Activated naive CD4-positive, alpha-beta T cell (primary cell): ENCODE measurements at places on chromosomes 2 and 18.

DNA sequence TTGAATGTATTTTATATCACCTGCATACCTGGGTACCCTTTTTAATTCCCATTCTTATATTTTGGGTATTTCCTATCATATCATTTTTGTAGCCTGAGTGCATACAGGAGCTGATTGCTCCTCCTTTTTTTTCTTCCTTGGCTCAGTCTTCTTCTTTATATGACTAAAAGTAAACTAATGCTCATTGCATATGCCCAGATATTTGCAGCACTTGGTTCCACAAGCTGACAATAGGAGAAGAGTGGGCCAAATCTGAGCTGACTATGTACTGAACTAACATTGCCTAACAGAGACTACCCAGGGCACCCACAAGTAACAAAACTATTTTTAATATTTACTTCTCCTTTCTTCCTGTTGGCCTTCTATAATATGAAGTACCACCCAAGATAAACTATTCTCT is 131.7 kb upstream of the SPOPL start:
- DNase-seq = no peak

GRCh38 chr2:23322567-23323197 is 62.3 kb upstream of the KLHL29 start:
- no peak for DNase-seq

GRCh38 chr2:241391892-241392665 is 36.0 kb downstream of the FARP2 start:
- no peak for DNase-seq

- no peak for DNase-seq
Observed at GRCh38 chr2:165408186-165408585, 61.3 kb upstream of the CSRNP3 start.

- DNase-seq = no peak
Observed at GRCh38 chr2:96927405-96928171, 57.7 kb upstream of the SEMA4C start.

DNA sequence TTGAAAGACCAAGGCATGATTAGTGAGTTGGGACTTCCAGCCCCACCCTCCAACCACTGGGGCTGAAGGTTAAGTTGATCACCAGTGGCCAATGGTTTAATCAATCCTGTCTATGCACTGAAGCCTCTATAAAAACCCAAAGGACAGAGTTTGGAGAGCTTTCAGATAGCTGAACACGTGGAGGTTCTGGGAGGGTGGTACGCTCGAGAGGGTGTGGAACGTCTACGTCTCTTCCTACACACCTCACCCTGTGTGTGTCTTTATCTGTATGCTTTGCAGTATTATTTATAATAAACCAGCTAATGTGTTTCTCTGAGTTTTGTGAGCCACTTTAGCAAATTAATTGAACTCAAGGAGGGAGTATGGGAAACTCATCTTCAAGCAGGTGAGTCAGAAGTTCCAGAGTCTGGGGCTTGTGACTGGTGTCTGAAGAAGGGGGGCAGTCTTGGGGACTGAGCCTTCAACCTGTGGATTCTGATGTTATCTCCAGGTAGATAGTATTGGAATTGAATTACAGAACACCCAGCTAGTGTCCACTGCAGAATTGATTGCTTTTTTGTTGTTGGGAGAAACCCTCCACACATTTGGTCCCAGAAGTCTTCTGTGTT is 20.3 kb downstream of the ACTR3 start:
- DNase-seq = no peak

DNA sequence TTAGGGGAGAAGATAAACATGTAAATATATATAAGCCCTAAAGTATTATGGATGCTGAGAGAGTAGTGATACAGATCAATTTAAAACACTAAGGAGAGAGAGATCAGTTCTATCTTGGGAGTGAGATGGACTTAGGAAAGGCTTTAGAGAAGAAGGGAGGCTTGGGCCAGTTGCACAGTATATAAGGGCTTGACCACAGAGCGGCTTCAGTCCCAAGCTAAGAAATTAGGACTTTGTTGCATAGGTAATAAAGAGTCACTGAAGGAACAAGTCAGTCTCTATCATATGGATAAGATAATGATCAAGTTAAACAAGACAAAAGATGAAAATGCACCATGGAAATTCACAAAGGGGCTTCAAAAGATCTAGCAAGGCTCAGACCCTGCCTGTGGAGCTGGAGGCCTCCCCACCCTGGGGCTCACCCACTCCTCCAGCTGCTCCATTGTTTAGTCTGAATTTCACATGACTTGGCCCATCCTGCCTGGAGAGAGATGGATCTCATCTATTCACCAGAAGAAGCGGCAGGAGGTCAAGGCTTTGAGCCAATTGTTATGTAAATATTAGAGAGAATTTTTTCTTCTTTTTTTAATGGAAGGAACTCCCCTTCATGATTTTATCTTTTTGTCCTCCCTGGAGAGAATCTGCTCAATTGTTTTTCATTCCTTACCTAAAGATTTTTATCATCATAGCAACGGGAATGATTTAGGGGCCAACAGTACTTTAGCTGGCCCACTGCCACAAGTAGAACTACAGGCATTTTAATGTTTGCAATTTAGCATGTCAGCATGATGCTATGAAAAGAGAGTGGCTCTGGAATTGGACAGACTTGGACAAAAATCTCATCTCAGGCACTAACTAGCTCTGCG is 44.0 kb downstream of the GYPC start:
- DNase-seq = no peak

DNA sequence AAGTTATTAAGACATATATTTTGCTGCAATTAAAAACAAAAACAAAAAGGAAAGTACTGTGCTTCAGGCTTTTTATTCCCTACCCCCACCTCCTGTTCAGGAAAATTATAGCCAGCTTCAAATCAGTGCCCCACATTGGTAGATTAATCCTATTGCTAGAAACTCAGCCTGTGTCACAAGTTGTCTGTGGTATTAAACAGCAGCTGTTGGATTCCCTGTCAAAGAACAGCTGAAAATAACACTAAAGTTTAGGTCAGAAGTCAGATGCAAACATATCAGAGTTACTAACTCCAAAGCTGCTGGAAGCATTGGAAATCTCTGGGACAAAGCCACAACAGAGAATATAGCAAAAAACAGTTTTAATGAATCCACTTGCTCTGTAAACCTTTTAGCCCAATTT is 818 bp upstream of the CCDC141 start:
- DNase-seq = no peak

DNA sequence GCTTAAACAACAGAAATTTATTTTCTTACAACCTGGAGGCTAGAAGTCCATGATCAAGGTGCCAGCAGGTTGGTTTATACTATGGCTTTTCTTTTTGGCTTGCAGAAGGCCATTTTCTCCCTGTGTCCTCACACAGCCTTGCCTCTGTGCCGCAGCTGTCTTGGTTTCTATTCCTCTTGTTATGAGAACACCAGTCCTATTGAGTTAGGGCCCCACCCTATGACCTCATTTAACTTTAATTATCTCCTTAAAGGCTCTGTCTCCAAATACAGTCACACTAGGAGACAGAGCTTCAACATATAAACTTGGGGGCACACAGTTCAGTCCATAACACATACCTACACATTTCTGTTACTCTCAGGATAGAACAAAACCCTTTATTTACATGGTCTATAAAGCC is 17.3 kb upstream of the RHOB start:
- DNase-seq = no peak

DNA sequence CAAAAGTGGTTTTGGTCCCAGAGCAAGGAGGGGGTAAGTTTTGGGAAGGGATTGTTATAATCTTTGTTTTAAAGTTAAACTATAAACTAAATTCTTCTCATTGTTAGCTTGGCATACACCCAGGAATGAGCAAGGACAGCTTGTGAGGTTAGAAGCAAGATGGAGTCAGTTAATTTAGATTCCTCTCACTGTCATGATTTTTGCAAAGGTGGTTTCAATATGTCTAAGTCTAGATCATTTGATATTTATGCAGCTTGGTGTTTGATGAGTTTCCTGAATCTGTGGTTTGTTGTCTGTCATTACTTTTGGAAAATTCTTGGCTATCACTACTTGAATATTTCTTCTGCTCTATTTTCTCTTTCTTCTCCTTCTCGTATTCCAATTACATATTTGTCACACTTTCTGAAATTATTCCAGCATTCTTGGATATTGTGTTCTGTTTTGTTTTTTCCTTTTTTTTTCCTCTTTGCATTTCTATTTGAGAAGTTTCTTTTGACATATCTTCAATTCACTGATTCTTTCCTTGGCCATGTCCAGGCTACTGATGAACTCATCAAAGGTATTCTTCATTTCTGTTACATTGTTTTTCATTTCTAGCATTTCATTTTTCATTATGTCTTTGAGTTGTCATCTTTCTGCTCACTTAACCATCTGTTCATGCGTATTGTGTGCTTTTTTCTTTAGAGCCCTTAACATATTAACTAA is 5.1 kb downstream of the SP140 start:
- no peak for DNase-seq

DNA sequence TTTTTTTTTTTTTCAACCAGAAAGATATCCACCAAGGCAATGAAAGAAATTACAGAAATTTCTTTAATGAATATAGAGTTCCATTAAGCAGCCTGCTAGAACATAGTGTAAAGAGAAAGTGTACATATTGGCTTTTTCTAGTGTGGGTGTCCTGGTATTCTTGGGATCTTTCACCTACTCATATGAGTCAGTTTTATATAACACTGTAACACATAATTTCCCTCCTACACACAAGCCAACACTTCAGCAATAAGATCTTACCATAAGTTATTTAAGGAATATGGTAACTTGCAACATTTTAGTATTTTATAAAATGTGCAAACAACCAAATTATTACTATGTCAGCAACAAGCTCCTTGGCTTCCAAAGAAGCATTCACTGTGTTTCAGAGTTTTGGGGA is 59.9 kb downstream of the ZRANB3 start:
- DNase-seq = no peak

GRCh38 chr2:96878171-96878570 is 8.3 kb upstream of the SEMA4C start:
- no peak for DNase-seq

DNA sequence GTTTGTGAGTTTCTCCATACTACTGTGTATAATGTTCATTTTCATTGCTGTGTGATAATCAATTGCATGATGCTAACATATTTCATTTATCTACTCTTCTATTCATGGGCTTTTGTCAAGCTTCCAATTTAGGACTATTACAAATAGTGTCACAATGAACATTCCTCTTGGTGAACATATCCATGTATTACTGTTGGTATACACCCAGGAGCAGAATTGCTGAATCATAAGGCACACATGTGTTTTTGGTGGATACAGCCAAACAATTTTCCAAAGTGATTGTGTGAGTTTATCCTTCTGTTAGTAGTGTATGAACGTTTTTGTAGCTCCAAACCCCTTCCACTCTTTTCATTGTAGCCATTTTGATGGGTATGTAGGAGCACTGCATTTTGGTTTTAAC is 101.6 kb upstream of the COPS8 start:
- DNase-seq = no peak

DNA sequence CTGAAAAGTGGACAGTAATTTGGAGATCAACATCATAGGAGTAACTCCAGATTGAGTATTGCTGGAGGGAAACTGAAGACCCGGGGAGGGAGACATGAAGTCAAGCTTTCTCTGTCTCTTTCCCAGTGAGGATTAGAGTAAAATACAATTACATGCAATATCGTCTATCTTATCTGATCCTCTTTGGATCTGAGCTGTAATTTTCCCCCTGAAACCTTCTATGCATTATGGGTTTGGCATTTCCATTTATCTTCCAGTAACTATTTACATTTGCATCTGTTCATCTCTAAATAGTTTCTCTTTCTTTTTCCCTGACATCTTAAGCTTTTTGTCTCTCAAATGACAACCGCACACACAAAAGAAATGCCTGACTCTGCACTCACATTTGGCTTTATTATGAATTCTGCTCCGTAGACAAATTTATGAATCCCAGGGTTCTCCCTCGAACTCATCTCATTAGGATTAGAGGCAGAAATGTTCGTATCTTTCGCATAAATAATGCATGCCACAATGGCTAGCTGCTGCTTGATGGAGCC is 113.1 kb downstream of the SPP2 start:
- DNase-seq = no peak

DNA sequence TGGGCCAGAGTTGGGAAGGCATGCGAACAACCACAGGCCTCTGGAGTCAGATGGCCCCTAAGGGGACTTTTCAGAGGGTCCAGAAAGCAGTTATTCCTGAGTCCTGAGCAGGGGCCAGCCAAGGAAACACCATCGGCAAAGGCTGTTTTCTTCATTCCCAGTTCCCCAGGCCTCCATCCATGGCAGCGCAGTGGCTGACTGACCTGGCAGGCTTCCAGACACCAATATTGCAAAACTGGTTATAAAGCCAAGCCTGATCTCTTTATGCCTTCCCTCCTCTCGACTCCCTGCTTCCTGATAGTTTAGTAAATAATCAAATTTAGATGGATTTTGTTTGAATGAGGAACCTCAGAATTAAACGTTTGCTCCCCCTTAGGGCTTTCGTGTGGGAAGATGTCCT is 133.4 kb upstream of the ITGA6 start:
- DNase-seq = no peak

DNA sequence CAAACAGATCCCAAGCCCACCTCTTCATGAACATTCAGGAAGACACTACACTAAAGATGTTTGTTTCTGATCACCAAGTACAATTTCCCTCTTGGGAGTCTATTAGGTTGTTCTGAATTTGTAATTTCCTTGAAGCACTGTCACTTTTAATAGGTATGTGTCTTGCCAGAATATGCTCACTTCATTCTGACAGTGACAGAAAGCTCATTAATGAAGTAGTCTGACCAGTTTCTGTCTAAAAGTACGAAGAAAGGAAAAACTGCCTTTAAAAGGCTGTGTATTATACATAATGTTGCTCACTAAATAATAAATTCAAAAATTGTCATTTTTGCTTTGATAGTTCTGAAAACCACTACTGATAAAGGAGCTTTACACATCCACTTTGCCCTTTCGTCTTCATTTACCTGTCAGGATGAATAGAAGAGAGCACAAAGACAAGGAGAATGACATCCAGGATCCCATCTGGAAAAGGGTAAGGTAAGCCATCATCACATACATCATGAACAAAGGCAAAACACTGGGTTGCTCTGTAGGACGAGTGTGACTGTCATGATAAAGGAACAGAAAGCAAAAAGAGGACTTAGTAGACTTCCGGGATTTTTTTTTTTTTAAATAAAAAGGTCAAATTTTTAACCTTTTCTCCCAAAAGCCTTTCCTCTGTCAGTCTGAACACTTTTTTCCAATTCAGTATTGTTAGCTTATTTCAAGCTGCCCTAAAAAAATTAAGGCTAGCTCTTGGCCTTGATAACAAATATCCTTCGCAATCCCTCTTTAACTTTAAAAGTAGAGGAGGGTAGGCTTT is 103.4 kb downstream of the METTL8 start:
- DNase-seq = no peak

- DNase-seq = no peak
Observed at GRCh38 chr18:57943723-57944122, 100.3 kb upstream of the NEDD4L start.

- no peak for DNase-seq
Observed at GRCh38 chr2:10412380-10412779, 35.7 kb downstream of the ODC1 start.

DNA sequence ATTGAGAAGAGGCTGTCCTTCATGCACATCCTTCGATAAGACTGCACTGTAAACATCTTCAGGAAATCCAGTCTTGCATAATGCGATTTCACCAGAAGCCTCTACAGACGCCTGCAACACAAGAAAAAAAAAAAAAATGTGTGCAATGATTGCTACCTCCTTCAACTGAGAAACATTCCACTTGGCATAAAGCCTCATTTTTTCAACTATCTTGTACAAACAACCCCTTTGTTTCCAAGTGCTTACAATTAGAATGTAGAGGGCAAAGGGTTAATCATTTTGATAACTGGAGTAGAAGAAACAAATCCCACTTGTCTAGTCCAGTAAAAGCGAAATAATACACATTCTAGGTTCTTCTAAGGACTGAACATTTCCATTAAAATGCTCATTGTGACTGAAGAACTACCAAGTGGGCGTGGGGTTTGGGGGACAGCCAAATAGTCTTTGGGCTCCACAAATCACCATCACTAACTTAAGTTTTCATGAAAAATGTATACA is 29.2 kb downstream of the CDH2 start:
- DNase-seq = no peak
